ENCODE measurements at places on chromosomes 5 and 9.

DNA sequence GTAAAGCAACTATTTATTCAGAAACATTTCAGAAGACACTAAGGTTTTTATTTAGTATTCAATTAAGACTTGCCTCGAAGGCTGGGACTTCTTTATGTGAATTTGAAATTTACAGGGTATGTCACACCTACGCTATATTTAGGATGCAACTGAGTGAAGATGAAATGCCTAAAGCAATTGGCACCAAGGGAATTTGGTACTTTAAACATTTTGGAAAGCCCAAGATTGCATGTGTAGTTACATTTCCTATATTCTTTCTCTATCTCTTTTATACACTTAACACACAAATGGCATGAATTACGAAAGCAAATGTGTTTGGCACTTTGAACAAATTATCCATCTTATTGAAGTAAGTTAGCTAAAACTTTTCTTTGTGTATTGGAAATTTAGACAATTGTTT is 633.3 kb downstream of the PDE4D start:
- DNase-seq = no peak

DNA sequence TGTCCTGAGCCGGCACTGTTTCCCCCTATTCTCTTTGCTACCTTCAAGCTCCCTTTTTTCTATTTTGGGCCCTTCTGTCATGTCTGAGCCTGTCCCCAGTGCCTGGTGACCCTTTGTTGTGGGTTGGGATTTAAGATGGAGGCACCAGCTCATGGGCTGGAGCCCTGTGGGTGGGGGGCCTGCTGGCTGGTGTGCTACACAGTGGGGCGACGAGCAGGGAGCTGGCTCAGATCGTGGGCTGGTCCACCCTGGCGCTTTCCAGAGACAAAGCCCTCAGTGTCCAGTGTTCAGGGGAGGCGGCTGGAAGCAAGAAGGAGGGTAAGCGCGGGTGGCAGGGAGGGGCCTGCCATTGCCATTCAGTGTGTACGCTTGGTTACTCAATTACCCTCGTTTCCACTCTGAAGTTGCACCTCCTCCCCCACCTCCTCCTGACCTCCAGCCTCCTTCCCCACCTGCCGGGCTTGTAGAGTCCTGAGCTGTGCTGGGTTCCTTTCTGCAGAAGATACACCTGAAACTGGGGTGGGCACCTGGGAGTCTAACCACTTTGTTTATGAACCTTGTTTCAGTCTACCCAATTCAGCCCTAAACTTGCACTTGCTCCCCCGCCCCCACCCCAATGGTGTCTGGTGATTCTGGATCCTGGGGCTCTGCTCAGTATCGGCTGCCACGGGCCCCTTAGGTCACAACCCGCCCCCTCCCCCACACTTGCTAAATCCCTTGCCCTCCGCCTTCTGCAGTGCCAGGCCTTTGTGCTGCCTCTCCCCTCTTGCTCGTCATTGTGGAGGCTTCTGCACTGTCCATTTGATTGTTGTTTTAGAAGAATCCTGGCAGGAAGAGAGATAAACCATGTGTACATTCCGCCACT is 49.9 kb downstream of the MVB12B start:
- DNase-seq = no peak

DNA sequence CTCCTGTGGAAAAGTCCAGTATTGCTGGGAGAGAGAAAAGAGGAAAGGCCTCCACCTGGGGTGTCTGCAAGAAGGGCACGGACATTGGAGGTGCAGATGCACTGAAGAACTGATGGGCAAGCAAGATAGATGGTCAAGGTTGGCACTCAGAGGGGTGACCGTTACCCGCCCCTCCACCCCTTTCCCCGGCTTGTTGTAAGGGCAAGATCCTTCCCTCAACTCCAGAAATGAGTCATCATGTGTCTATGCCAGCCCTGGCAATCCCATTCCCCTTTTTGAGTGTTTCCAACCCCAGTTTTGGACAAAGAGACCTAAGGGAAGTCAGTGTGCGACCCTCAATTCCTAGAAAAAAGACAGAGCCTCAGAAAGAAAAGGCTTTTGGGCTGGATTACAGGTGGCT is 34.9 kb upstream of the ATP6V1G1 start:
- no peak for DNase-seq

- no peak for DNase-seq
Measured at GRCh38 chr5:143073766-143074165, 303.6 kb downstream of the ARHGAP26 start.

DNA sequence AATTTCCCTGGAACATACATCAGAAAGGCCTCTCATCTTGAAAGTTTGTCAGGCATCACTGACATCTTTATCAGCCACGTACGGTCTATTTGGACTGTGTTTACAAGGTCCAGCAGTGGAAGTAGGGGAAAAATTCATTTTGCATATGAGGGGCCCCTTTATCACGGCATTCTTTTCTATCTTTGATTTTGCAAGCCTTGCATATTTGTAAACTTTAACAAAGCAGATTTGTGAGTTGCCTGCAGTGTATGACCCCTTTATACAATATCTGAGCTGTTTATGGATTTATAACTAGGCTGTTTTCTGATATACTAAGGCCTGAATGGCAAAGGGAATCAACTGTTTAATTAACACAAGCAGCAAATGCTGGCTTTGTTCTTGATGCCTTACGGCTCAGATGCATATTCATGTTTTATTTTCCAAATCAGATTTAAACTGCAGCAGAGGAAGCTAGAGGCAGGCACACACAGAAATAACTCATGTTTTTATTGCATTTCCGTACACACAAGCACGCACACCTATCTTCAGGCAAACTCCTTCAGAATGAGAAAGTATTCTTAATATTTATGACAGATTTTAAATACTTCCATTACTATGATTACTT is 61.1 kb downstream of the CD180 start:
- DNase-seq = no peak

DNA sequence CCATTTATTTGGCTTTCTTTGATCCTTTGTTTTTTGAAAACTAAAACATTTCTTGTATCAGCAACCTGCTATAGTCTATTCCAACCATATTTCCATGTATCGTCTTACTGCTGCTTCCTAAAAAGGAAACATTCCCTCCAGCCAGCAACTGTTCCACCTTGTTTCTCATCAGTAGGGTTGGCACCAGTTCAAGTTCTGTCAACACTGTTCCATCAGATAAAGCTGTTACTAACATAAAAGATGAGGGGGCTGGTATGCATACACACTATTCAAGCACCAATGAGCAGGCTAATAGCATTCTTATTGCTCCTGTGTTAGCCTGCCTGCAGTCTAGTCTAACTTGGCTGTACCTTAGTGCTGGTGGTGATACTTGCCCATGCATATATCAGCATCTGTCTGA is 178.3 kb downstream of the CWC27 start:
- DNase-seq = no peak

GRCh38 chr5:151181818-151182523 is 24.4 kb upstream of the ANXA6 start:
- no peak for DNase-seq

DNA sequence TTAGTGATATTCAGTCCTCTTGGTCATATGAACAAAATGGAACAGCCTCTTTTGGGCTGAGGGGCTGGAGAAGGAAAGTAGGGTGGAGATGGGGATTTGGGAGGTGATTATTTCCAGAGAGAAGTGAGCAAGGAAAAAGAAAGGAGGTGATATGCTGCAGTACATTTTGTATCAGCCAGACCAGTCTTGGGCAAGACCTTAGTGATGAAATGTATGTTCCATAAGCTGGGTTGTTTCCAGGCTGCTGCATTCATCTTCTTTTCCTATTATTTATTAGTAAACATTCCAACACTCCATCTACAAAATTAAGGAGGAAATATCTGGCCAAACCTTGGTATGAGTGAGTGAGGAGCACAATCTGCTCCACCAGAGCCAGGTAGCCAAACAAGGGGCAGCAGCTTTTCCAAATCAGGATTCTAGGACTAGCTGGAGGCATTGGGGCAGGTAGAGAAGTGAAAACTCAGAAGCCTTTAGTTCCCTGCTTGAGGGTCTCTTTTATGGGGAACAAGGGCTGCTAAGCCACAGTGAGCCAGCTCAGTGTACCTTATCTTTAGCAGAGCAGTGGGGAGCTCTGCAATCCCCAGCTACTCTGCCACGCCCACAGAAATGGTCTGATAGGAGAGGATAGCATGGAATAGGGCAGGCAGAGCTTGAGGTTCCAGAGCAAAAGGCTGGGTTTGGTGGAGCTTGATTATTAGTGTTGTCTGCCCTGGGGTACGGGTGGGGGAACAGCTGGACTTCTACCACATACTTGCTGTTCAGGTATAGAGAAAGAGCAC is 19.5 kb downstream of the RAD1 start:
- DNase-seq = no peak

DNA sequence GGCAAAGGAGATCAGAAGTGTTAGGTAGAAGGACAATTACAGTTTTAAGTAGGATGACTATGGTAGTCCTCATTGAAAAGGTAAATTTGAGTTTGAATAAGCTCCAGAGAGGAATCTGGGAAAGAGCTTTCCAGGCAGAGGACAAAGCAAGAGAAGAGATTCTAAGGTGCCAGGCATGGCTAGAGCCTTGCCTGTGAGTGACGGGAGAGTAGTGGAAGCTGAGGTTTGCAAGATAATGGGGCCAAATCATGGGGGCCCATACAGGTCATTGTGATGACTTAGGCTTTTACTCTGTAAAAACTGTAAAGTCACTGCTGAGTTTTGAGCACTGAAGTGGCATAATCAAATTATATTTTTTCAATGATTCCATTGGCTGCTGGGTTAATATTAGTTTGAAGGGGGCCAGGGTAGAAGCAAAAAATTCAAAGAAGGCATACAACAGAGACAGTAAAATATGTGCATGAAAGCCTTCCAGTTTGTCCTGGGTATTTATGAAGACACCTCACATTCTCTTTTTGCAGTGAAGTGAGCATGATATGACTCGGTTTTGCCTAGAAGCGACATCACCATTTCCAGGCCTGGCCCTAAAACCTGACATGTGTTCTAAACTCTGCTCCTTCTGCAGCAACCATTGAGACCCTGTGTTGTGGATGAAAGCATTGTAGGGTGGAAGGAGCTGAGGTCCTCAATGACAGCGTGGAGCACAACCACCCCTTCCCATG is 279.8 kb upstream of the TNC start:
- no peak for DNase-seq

DNA sequence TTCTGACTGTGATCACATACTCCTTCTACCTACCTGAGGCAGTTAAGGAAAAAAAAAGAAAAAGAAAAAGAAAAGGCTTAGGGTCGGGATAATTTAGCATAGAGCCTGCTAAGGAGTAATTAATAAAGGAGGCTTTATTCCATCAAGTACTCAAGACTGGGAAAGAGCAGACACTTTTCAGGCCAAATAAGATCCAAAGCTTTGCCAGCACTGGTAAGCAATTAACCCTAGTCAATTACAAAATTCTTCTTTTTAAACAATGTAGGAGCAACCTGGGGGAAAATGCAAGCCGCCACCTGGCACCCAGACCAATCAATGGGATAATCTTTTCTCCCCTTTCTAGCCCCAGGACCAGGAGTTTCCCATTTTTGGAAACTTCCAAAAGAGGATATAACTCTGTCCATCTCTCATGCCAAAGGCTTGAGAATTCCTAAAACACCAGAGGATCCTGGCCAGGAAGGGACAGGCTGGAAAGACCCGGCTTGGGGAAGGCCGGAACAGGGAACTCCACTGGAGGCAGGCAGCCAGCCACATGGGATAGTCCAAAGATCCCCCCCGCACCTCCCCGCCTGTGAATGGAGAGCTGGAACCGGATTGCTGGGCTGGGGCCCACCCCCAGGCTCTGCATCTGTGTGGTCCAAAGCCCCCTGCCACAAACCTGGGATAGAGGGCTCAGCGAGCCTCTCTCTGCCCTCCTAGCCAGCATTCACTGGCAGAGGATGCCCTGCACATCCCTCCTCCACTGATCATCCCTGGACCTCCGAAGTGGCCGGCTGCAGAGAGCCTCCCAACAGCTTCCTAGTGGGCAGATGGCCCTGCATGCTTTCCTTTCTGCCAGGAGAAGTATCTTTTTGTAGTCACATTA is 117.8 kb downstream of the ZNF354C start:
- no peak for DNase-seq

DNA sequence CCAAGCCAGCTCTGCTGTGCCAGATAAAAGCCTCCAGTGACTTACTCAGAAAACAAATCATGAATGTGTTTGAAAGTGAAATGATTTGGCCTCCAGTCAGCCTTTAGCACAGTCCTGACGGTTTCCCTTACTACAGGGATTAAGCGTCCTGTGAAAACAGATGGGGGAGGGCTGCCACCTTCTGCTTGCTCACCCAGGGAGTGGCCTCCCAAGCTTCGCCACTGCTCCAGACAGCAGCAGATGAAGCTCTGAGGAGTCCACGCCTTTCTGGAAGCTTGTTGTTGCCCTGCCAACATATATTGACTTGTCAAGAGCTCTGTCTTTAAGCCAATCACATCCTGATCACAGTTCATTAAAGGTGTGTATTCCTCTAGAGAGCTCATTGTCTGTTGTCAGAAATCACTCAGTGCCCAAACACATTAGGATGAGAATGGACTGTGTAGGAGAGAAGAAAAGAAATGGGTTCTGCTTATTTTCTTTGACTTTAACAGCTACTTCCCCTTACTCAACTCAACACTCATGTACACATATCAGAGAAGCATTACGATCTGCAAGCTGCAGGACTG is 4.9 kb upstream of the FYB1 start:
- no peak for DNase-seq

DNA sequence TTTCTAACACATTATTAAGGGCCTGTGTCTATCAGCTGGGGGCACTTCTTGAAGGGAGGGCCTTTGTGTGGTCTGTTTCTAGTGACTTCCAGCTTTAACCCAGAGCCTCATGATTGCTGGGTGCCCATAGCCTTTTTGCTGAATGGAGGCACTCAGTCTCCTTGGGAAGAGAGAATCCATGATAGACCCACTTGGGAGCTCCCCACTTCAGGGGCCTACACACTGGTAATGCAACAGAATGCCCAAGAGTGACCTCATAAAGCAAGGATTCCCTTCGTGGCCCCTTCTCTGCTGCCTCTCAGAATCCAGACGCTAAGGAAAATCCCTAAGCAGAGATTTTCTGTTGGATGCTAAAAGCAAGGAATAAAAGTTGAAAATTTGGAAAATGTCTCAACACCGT is at the start of gene CATSPER3:
Gene CATSPER3, plus strand, starts transcription at position 301 of the 400 bp plus-strand sequence. Its CDS starts 85 bp downstream, at position 386.
- DNase-seq = no peak

DNA sequence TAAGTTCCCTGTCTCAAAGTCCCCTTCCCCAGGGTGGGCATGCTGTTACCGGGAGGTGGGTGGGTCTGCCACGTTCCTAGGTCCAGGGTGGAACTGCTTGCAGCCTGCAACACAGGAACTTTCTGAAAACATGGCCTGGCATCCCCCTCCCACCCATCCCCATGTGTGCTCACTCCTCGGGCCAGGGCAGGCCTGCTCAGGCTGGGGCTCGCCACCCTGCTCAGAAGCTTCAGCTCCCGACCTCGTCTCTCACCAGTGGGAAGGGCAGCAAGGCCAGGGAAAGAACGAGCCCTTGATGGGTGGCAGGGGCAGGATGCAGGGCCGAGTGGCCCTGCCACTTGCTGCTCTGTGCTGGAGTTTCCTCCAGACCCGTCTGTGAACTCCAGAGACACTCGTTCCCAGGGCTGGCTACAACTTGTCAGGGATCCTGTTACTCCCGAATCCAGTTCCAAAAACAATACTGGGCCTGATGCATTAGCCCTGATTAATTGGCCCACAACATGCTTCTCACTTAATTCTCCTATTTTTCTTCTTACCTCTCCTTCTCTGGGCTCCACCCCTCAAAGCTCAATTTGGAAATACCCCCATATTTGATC is 197.3 kb downstream of the SLIT3 start:
- DNase-seq = no peak
